NCI-H524 treated with DMSO at 0.1 percent for 48 hours (cell line): ENCODE measurements at places on chromosomes 11 and 22.

DNA sequence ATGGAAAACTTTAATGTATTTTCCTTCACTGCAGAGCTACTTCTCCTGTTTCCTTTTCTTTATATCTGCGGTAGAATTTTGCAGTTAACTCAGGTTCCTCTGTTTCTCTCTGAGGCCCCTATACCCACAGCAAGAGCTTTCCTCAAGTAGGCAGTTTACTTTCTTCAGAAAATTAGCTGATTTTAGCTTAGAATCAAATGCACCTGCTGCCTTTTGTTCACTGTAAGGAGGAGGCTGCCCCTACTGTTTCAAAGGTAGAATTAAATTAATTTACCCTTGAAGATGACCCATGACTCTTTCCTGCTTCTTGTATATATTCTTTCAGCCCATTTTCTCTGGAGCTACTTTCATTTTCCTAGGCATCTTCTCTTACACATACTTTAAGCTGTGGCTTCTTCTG lies 68.7 kb upstream of the GDPD4 start:
- no peak for DNase-seq

DNA sequence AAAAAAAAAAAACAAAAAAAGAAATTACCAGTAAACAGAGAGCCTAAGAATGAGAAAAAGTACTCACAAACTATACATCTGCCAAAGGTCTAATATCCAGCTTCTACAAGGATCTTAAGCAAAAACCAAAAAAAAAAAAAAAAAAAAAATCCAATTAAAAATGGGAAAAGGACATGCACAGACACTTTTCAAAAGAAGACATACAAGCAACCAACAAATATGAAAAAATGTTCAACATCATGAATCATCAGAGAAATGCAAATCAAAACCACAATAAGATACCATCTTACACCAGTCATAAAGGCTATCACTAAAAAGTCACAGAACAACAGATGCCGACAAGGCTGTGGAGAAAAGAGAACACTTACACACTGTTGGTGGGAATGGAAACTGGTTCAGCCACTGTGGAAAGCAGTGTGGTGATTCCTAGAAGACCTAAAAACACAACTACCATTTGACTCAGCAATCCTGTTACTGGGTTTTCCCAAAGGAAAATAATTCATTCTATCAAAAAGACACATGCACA lies 18.3 kb downstream of the MS4A6A start:
- DNase-seq = no peak

DNA sequence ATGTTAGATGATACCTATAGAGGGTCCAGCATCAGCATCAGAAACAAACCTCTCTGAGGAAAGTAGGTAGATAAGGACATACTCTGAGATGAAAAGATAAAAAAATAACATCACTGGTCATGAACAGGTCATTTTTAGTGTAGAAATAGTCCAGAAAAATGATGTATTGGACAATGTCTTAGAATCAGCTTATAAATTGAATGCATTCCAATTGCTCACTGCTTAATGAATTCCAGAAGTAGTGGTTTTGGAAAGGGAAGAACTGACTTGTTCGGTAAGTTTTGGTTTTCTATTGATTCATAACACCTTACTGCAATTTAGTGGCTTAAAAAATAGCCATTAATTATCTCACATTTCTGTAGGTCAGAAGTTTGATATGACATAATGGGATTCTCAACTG lies 929.5 kb upstream of the CCDC90B start:
- DNase-seq = no peak

- peak; percentile 21 for DNase-seq
Observed at GRCh38 chr11:8333376-8333775, 69.7 kb upstream of the LMO1 start.

DNA sequence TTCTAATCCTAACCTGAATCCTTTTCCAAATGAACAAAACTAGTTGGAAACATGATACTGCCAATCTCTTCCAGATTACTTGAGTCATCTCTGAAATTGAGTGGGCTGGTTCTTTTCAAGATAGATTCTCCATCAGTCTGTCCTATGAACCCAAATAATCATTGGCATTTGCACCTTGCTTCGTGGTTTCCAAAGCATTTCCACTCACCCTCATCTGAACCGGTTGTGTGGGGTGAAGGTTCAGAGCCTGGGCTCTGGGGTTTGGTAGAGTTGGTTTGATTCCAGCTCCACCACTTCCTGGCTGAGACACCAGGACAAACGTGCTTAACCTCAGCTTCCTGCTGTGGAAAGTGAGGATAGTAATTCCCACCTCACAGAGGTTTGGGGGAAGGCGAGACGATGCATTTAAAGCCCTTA lies 206.4 kb upstream of the E2F8 start:
- DNase-seq = no peak

GRCh38 chr11:96219981-96220623 lies 122.9 kb downstream of the MAML2 start:
- no peak for DNase-seq

DNA sequence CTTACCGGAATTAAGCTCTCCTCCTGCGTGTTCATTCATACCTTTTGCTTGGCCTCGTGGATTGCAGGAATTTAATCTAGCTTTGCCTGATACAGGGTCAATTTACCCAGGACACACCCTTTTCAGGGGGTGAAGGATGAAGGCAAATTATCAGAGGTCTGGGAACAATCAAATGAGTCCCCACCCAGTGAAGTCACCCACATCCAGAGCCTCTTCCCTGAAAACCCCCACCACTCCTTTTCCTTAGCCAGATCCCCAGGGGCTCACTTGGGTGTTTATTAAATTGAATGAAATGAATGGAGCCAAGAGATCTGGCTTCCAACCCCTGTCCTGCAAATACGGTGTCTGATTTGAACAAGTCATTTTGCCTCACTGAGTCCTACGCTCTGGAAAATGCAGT lies 31.0 kb upstream of the LIPT2 start:
- DNase-seq = no peak

GRCh38 chr11:112156956-112157766 lies 6.7 kb downstream of the IL18 start:
- DNase-seq = no peak

- DNase-seq = no peak
Observed at GRCh38 chr11:96309016-96309642, 33.9 kb downstream of the MAML2 start.

GRCh38 chr22:37218771-37219411 lies 6.6 kb upstream of the SSTR3 start:
- no peak for DNase-seq

GRCh38 chr22:23259916-23260644 lies 79.8 kb downstream of the BCR start:
- DNase-seq = no peak

DNA sequence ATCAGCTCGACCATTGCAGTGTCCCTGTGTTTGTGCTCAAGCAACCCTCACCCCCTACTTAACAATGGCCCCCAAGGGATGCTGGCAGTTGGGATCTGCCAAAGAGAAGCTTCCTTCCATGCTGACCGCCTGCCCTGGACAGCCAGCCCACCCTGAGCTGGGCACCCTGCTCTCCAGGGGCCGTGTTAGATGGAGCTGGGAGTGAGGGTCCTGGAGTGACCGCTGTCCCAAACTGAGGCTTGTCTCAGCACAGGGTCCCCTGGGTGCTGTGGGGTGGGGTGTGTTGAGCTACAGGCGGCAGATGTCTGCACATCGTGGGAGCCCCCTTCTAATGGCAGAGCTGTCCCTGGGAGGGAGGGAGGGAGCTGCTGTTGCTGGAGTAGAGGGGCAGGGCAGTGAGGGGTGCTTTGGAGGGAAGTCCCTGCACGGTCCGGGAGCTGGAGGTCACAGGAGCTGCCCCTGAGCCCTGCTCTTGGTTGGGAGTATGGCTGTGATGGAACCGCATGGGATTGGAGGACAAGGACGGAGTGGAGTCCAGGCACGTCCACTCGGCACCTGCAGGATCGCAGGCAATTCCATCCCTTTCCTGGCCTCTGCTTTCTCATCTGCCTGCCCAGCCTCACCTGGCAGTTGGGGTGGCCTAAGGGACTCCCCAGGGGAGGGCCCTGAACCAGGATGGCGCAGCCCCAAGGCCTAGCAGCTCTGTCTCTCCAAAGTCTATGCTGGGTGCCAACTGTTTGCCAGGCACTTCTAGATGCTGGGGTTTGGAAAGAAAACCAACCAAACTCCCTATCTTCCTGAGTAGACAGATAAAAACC lies 126.3 kb downstream of the ARHGAP8 start:
- no peak for DNase-seq

DNA sequence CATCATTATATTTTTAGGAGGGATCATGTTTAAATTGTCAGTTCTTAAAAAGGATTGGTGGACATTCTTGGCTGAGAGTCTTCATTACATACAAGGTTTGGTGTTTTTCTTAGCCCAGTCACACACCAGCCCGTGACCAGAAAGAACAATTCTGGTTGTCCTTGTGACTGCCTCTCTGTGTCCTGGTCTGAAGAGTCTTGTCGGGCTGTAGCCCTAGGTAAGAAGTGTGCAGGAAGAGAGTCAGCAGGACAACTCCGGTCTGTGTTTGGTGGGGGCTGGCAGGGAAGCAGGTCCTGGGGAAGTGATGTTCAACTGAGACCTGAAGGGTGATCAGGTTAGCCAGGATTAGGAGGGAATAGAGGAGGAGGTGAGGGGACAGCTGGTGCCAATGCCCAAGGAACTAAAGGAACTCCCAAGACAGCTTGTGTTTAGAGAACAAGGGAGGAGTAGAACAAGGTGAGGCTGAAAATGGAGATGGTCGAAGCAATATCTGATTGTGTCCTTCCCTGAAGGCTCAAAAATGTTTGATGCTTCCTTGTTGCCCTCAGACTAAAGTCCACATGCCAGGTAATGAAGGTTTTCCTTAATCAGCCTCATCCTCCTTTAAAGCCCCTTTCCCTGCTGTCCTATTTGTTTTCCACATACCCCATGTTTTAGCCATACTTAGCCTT lies 65.3 kb upstream of the ADORA2A start:
- DNase-seq = no peak

DNA sequence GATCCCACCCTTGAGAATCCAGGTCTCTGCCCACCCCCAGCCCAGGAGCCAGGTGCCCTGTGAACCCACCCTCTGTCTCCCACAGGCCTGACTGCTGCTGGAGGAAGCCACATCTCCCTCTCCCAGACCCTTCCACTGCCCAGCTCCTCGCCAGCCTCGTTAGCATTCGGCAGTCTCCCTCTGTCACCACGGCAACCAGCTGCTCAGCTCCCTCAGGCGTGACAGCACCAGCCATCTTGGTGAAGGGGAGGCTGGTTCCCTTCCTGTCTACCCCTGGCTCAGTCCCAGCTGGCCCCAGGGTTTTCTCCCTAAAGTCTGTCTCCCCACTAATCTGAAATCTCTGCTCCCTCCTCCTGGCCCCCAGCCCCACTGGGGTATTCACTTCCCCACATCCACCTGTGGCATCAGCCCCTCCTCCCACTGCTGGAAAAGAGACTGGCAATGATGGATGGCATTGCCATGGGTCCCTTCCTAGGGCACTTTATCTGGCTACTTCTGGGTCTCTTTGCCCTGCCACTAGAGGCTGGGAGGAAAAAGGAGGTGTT lies 28.1 kb downstream of the NRXN2 start:
- peak; percentile 38 for DNase-seq

- no peak for DNase-seq
Observed at GRCh38 chr11:120310870-120311269, 14.2 kb upstream of the TLCD5 start.

- no peak for DNase-seq
Observed at GRCh38 chr11:36109850-36110606, 166.2 kb downstream of the LDLRAD3 start.

DNA sequence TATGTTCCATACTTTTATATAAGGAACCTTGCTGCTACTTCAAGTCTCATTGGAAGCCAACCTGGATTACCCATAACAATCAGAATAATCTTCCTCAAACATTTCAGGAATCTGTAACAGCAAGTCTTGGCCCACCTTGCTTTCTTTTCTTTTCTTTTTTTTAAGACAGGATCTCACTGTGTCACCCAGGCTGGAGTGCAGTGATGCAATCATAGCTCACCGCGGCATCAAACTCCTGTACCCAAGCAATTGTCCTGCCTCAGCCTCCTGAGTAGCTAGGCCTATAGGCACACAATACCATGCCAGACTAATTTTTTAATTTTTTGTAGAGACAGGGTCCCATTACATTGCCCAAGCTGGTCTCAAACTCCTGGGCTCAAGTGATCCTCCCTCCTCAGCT lies 29.3 kb upstream of the PRDM10 start:
- DNase-seq = no peak

- no peak for DNase-seq
Observed at GRCh38 chr11:118910309-118911112, 15.2 kb downstream of the BCL9L start.

DNA sequence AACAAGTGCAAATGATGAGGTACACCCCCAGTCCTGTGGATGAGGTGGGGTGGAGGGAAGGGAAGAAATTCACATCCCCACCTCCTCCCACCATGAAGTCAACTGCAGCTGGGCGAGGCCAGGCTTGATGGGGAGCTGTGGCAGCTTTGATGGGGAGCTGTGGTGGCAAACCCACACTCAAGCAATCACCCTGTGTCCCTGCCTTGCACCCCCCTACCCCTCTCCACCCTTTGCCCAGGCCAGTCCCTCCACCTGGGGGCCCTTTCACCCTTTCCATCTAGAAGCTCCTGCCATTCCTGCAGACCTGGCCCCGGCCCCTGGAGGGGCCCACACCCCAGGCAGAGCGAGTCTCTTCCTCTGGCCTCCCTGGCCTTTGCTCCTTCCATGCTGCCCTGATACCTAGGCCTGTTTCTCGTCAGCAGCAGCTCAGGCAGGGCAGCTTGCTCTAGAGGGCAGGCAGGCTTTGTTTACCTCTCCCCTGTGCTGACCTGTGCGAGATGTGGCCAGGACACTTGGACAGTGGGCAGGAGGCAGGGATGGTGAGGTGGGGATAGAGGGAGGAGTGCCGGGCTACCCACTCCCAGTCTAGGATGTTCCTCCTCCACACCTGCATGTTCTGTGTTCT lies 4.5 kb upstream of the FGF3 start:
- no peak for DNase-seq
